Esophagus muscularis mucosa (tissue), 4 donors: ENCODE measurements at places on chromosomes 12 and 14. TPM values are rescaled to one million over a fixed set of nuclear protein-coding genes. Genes with fewer than 3 reads are reported as not detected.

The PTCSC3 gene
- not detected for total RNA-seq

- DNase-seq = no peak
Observed at GRCh38 chr12:85821759-85822158, 14.4 kb downstream of the RASSF9 start.

DNA sequence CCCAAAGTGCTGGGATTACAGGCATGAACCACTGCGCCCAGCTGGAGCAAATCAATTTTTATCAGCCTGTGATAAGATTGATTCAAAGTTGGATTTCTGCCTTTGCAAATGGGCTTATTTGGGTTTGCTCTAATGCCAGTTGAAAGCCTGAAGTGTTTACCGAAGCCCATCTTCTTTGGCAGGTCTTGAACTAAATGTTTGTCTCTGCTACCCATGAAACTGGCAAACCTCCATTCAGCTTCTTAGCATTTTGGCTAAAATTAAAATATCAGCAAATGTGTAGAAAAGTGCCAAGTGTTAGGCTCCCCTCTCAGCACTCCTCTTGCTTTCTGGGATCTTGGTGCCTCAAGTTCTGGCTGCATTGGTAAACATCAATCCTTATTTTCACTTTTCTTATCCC, 61.5 kb downstream of the MGAT4C start:
- no peak for DNase-seq

GRCh38 chr12:108751821-108752220, 20.5 kb upstream of the CORO1C start:
- DNase-seq = no peak

DNA sequence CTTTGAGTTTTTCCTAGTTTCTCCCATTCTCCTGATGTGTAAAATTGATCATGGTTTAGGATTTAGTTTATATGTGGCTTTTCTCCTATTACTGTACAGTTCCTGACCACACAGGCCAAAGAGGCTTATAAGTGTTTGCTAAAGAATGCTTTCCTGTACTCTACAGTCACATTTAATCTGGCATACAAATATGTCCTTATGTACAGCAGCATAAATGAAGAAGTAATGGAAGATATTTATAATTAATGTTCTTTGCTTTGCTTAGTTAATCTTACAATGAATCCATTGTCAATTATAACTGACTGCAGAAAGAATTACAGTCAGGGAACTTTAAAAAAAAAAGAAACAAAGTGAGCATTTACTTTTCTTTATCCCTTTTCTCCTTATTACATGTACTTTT, 293.9 kb downstream of the KCNC2 start:
- DNase-seq = no peak

- no peak for DNase-seq
Observed at GRCh38 chr14:76267322-76268046, 108.5 kb upstream of the ESRRB start.

- DNase-seq = no peak
Observed at GRCh38 chr14:40806471-40806870, 800.2 kb upstream of the LRFN5 start.

GRCh38 chr12:45966486-45966885, 23.9 kb downstream of the SCAF11 start:
- DNase-seq = no peak

DNA sequence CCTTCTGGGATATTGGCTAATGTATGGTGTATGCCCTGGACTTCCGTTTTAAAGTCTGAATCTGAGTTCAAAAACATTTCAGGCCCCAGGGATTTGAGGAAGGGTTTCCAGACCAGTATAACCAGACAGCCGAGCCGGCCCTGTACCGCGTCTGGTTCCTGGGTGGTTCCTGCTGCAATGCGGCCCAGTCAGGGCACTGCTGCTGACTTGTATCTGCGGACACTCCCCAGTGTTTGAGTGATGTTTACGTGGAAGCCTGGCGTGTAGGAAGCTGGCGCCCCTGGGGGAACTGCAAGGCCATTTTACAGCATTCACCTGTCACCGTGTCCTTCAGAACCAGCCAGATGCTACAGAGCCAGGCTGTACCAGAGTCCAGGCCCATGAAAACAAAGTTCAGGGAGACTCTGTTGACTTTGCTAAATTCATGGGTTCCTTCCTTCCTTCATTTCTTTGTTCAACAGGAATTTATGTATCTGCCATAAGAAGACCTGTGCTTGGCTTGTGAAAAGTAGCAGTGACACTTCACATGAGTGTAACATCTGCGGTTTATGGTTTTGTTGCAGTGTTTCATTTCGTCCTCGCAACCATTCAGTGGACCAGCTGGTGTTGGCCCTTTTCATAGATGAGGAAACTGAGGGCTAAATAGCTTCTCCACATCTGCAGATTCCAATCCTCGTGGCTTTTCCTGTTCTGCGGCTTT, 16.8 kb downstream of the EML1 start:
- DNase-seq = no peak

DNA sequence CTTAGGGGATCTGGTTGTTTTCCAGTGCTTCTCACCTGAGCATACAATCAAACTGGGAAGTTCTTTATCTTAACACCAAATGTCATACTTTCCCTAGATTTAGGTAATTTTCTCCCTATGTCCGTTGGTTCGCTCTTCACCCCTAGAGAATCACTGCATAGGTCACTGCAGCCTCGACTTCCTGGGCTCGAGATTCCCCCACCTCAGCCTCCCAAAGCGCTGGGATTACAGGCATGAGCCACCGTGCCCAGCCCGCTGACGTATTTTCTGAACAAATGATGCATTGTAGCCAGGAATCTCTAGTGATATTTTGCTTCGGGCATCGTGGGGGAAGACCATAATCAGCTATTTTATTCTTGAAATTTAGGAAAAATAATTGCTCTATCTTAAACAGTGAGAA, 1.1 kb upstream of the RPL41 start:
- no peak for DNase-seq

DNA sequence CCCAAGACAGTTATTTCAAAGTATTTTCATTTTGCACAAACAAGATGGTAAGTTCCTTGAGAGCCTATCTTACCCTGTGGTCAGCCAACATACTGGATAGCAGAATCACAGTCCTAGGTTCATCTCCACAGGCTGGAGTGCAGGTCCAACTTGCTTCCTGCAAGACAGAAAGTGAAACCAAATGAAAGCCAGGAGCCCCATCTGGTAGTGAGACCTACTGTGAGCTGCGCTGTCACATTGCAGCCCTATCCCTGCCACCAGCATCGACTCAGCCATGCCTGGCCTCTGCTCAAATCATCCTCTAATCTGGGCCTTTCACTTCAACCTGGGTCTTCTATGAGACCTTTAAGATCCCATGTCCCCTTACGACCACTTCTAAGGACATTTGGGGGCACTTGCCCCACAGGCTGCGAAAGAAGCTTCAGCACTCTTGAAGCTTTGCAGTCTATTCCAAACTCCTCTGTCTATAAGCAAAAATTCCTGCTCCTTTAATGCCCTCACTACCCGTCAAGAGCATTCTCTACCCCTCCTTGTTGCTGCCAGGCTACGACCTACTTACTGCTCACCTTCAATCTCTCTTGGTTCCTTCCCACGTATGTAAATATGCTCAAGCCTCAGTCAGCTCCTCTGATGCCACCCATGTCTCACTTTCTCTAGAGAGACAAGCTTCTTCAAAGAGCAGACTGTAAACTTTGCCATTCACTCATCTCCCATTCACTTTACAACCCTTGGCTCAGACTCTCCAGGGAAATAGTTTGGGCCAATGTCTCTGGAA, 55.9 kb upstream of the TSPAN11 start:
- peak; percentile 66 for DNase-seq

The VAMP1 gene
- 8.7 TPM for total RNA-seq
